ENCODE measurements at places on chromosomes 5 and 9.
A peak's percentile ranks its signal among the peaks of the same experiment; 100 is the strongest.

DNA sequence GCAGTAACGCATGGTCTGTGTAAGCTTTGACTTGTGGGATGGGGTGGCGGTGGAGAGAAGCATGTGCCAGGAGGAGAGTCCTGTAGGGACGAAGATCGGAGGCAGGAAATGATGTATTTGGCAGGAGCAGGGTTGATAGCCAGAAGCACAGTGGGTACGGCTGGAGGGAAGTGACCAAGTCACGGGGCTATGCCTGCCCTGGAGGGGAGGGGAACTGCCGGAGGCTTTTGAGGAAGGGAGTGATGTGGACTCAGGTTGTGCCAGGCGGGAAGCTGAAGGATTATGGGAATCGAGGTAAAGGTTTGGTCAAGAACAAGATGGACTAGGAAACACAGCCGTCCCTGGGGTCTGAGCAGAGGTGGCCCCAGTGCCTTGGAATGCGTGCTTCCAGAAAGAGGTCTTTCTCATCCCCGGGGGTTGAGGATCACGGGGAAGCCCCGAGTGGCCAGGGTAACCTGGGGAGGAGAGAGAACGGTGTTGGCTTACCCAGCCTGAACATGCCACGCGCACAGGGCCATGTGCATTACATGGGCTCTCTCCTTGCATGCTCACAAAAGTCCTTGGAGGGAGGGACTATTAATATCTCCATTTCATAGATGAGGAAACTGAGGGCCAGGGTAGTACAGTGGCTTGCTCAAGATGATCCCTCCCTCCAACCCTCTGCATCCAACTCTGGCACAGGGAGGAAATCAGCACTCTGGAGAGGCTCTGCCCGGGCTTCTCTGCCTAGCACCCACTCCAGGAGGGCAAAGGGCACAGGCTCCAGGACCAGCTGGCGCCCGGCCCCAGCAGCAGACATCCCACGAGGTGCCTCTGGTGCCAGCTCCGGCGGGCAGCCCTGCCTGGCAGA, 253.8 kb downstream of the PBX3 start:
- no peak for DNase-seq

GRCh38 chr5:137641148-137641547, 94.7 kb downstream of the KLHL3 start:
- no peak for DNase-seq

GRCh38 chr9:4017749-4018491, 281.9 kb downstream of the GLIS3 start:
- no peak for DNase-seq

DNA sequence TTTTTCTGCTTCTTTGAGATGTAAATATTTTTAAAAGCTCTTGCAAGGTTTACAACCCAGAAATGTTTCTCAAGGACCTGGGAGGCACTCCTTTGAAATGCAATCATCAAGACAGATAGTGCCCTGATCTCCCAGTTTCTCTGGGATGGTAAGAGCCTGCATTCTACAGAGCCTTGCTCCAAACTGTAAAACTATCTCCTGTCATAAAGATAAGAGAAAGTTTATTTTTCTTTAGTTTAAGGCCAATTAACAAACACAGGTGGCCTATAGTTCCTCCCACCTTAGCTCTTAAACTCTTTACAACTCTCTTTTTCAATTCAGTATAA, 1231.1 kb upstream of the NUDT12 start:
- DNase-seq, result no peak

- DNase-seq, result peak; percentile 11
Measured at GRCh38 chr5:61167382-61167781, 5.1 kb upstream of the SMIM15 start.

DNA sequence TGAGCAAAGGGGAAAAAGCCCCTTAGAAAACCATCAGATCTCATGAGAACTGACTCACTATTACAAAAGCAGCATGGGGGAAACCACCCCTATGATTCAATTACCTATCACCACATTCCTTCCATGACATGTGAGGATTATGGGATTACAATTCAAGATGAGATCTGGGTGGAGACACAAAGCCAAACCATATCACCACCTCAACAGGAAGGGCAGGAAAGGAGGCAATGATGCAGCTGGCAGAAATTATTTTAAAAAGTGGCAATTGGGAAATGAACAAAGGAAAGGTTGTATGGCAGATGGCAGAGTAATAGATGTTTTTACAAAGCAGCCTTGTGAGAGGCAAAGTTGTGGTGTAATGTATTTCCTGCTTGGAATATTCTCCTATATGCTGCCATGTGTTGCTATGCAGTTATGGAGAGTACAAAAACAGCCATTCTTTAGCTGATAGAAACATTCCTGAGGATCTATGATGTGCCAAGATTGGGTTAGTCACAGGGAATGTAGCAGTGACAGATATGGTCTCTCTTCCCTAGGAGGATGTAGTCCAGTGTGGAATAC, 138.8 kb downstream of the SMC2 start:
- DNase-seq, result no peak

Data from CD4-positive, alpha-beta T cell treated with Interleukin-6 for 4 hours (primary cell).